ENCODE measurements at places on chromosomes 12 and 14.

GRCh38 chr12:120093592-120094355, 22.8 kb downstream of the RAB35 start:
- no peak for DNase-seq

DNA sequence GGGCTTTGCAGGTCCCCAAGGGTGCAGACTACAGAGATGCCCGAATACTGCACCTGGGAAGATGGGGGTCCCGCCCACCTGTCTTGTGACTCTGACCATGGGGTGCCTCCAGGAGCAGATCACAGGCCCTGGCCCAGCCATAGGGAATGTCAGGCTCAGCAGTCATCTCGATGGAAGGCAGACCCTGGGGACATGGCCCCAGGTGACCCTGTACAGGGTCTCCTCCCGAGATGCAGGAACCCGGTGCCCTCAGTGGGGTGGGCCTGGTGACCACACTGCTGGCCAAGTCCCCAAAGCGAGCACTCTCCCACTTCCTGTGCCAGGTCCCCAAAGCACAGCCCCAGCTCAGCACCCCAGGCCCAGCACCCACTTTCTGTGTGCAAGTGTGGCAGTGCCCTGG, 903.7 kb upstream of the USP15 start:
- DNase-seq: no peak

DNA sequence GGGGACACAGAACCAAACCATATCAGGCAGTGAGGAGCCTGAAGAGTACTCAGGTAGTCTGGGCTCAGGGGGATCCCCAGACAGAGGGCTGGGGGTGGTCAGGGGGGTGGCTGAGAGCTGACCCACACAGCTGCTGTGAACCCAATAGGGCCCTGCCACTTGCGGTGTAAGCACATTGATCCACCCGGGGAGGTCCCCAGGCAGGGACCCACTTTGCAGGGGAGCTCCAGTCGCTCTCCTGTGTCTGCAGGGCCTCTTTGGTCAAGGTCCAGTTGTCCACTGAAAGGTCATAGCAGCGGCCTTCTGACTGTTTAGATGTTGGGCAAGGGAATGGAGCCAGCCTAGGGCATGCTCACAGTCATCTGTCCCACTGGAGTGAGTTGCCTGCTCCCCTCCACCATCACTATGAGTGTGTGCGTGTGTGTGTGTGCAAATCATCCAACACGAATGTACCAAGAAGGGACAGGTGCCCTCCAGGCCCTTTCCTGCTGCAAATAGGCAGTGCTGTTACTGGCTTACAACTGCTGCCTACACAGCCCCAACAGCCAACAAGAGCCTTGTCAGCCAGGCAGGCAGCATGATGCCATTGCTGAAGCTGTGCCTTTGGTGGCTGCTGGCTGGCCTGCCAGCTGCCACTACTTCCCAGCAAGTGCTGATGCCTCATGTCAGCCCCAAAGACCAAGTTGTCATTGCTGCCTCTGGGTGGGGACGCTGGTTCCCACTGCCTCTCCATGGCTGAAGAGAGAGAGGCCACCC, 71.3 kb downstream of the TSPAN11 start:
- no peak for DNase-seq

DNA sequence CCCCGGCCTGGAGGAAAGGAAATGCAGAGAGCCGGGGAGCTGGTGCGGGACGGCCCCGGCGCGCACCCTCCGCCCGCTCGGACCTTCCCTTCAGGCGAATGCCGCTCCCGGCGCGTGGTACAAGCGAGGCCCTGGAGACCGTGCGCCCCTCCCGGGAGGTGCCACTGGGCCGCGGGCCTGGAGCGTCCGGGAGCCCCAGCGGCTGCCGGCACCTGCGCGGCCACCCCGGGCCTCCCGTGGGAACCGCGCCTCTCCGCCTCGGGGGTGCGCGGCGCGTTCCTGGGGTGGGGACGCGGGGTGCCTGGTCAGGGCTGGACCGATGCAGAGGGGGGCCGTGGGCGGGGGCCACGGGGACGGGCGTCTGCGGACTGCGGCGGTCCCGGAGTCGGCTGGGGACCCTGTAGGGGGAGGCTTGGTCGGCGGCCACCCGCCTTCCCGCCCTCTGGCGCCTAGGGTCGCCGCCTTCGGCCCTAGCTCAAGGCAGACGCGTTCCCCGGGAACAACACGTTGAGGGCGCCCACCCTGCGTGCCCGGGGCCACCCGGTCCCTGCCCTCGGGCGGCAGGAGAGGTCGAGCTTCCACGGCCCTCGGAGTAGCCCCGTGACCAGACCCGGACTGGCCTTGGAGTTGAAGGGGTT, 599 bp downstream of the PAPLN start:
- DNase-seq: no peak

GRCh38 chr12:16168078-16168477, 109.4 kb downstream of the SLC15A5 start:
- DNase-seq: no peak

All from stimulated activated CD8-positive, alpha-beta memory T cell treated with anti-CD3 and anti-CD28 coated beads, Interleukin-15, amount 100 ng/mL, for 24 hours (primary cell).